ENCODE measurements at places on chromosomes 16 and 17.

DNA sequence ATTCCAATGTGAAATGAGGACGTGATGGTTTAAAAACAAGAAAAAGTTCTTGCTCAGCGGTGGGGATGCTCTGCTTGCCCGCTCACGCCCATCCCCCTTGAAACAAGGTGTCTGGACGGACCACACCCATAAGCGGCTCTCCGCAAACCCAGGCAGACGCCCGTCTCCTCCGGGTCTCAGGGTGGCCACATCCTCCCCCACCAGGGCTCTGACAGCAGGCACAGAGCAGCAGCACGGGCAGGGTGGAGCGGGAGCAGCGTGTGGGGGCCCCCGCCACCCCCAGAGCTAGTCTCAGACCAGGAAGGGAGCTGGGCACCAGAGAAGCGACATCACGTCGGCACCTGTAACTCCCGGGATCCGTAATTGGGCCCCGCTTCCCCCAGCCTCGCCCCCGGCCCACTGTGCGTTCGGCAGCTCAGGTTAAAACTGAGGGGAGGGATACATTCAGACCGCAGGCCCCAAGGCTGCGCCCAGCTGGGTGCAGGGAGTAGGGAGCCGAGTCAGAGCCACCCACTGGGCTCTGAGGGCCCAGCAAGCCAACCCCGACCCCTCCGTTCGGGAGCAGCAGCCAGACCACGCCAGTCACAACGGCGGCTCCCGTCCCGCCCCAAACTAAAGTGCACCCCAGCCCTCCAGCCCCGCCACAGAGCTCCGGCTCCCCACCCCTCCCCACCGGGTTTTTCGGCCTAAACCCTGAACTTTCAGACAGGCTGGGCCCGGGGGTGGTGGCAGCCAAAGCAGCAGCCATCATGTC lies 22.0 kb downstream of the CLUH start:
- peak; percentile 58 for DNase-seq

GRCh38 chr16:53827741-53828140 lies 123.8 kb downstream of the FTO start:
- no peak for DNase-seq

DNA sequence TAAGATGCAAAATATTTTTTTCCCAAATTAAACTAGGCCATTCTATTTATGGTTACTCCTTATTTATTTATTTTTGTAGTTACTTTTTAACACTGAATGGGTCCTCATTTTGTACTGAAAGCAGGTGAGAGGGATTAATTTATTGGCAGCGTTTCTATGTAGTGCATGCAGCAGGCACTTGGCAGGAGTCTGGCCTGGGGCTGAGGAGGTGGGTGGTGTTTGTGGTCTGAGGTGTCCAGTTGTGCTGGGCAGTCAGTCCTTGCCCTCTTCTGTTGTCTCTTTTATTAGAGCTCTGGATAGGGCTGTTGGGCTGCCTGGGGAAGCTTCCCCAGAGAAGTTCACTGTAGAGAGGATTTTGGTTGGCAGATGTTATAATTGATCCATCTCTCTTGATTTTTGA lies 12.7 kb downstream of the SEC14L1 start:
- no peak for DNase-seq

DNA sequence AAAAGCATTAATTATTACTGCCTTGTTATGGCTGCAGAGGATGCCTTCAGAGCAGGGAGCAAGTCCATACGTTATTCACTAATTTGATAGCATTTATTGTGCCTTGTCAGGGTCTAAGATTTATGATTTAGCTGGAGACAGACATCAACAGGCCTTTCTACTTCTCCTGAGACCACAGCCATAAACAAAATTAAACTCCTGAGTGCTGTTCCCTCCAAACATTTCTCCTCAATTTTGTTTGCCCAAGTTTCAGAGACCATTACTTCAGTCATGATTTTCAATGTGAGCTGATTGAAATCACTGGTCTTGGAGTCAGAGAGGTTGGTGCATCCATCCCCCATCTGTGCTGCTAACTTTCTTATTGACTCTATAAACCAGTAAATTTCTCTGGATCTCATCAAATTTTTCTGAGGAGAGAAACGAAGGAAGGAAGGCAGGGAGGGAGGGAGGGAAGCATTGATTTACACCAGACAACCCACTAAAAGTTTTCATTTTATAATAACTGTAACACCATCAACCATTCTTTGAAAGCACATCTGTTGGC lies 423.6 kb upstream of the CDH11 start:
- no peak for DNase-seq

DNA sequence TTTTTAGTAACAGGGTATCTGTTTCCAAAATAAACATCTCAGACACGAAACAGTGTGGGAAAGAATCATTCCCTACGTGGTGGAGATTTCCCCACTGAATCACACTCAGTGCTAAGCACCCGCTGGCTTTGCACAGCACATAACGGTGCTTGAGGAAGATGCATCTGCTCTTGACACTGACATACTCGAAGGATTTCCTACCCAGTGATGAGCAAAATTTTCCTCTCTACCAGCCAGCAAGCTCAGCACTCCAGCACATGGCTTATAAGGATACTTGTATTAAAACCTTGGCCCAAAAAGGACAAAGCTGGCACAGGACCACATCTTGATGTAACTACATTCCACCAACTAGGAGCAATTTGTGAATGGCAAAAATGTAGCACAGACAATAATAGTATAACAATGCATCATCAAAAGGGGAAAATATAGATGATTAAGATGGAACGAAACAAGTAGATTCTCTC lies 59.0 kb downstream of the ANKFY1 start:
- no peak for DNase-seq

DNA sequence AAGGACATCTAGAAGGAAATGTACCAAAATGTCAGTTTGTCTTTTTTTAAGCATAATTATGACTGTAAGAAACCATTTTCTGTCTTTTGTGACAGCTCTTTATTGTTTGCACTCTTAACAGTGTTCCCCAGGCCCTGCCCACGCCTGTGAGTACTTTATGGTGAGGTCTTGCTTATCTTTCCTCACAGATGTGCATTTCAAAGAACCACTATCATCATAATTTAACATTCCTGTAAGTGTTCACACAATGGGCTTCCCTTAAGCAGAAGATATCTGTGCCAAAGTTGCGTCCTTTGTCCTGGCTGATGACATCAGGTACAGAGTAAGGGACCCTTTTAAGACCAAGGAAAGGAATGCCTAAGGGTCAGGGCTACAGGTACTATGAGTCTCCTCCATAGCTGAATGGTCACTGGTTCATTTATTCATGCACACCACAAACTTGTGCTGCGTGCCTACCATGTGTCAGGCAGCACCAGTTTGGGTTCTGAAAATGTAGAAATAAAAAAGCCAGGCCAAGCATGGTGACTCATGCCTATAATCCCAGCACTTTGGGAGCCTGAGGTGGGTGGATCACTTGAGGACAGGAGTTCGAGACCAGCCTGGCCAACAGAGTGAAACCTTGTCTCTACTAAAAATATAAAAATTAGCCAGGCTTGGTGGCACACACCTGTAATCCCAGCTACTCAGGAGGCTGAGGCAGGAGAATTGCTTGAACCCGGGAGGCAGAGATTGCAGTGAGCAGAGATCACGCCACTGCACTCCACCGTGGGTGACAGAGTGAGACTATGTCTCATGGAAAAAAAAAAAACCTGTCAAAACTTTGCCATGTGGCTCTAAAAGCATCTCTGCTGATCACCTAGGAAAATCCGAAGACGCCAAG lies 55.4 kb upstream of the NLK start:
- DNase-seq: no peak

DNA sequence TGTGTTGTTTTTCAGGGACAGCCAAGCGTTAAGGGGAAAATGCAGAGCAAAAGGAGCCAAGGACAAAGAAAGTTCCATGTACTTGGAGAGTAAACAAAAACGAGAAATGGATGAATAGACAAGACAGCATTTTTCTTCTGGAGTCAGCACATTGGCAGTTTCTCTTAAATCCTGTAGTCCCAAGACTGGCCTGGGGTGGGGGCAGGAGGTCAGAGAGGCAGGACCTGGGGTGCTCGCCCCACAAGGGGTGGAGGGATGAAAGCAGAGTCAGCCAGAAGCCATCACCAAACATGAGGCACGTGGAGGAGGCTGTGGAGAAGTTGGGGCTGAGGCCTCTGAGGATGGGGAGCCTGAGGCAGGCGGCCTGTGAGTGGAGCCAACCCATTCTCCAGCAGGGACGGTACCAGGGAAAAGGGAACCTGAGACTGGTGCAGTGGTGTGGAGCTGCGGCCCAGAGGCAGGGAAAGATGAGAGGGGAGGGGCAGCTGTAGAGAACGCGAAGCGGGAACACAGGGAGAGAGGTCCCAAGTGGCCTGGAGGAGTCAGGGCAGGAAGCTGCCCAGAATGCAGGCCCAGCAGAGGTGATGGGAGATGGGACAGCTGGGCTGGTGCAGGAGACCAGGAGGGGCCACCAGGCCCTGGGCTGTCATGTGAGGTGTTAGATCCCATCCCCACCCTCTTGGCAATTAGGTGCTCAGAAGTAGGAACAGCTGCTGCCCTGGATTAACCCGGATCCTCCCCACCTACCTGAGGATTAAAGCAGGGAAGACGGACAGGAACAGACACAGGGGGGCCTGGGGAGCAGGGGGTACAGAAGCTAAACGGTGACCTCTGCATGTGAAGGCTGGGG lies 3.3 kb downstream of the TLCD3B start:
- no peak for DNase-seq

DNA sequence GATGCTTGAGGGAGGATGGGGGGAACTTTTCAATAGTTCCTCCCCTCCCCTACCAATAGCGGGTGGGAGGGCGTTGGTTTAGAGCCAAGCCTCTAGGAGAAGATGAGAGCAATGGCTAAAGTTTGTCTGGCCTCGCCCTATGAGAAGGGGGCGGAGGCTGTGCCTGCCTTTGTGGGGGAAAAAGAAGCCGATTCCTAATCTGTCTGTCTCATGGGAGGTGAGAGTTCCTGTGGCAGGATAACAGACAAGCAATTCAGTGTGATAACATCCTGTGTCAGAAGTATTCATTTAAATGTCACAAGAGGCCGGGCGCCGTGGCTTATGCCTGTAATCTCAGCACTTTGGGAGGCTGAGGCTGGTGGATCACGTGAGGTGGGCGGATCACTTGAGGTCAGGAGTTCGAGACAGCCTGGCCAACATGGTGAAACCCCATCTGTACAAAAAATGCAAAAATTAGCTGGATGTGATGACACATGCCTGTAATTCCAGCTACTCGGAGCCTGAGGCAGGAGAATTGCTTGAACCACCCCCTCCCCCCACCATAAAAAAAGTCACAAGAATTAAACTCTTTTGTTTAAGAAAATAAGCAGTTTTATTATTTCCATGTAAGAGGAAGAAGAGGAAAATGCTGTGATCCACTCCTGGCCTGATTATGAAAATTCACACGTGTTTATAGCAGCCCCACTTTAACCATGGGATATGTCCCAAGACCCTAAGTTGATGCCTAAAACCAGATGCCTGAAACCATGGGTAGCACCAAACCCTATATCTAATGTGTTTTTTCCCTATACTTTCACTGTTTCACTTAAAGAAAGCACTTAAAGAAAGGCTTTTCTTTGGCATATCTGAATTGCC lies 1.7 kb downstream of the SLFN5 start:
- peak; percentile 83 for DNase-seq

DNA sequence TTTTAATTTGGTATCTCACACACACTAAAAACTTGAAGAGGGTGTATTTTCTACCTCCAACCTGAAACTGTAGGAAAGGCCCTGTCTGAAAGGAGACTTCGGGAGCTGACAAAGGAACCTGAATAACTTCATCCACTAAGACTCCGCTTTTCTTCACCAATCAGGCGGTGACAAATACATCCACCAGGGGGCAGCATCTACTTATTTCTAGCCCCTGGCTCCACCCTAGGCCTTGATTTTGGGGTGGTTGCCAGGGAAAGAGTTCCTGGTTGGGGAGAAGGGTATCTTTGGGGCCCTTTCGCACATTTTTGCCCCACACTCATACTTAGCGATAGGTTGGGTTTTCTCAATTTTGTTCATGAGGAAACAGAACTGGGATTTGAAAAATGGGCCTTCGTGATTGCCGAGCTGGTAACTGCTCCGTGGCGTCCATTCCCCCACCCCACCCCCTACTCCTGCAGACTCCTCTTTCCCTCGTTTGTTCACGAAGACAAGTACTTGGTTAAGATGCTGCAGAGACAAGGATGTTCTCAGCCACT lies 4.8 kb upstream of the ARL4D start:
- DNase-seq: peak; percentile 98

GRCh38 chr17:56798916-56799315 lies 34.8 kb downstream of the C17orf67 start:
- DNase-seq: peak; percentile 89

GRCh38 chr17:65785109-65785508 lies 223.7 kb upstream of the AXIN2 start:
- DNase-seq: no peak

DNA sequence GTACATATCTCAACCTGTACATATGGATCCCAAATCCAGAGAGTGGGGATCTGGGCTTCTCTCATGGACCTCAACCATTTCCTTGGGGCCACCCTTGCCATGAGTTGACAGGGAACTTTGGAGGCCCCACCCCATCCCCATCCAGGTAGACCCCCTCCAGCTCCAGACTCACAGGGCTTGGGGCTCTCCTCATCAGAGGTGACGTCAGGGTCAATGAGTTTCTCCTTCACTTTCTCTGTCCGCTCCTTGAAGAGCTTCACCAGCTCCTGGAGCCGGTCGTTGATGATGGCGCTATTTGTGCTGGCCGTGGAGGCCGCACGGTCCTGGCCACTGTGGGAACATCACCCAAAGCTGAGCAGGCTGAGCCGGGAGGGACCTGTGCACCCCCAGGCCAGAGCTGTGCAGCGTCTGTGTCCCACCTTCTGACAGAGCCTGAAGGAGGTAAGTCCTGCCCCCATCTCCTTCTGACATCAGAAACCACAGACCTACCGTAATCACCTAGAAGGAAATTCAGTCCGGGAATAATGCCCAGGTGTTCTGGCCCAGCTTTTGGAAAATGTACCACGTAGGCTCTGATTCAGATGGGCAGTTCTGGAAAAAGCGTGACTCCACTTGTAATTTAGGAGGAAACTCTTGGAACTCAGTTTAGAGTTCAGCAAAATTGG lies 50.6 kb downstream of the CNGB1 start:
- DNase-seq: no peak

DNA sequence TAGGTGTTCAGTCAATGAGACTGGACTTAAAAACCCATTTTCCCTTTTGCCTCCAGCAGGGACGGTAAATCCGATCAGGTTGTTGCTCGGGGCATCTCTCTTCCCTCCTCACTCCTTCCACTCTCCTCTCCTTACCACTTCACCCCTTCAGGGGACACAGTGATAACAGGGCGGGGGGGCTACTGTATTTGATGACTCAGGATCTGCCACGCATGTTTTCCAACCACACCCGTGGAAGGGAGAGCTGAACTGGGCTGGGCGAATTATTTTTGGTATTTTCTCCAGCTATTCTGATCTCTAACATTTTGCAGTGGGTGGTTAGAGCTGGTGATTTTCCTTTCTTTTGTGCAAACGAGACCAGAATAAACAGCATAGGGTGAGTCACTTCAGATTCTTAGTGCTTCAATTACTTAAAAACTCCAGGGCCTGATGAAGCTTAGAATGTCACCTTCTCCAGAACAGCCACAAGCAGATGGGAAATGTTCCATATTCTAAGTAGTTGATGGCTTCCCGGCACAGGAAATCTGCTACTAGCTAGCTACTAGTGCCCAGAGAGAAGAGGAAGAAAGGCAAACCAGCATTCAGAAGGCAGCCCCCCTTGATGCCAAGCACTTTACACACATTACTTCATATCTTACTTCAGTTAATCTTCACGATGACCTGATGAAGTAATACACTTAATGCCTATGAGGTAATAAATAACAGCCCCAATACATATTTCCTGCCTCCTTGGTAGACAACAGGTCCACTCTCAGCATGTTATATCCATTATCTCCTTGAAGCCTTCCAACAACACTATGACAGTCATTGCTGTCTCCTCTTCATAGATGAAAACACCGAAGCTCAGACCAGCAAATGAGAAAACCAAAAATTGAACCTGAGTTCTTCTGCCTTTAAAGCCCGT lies 74.1 kb downstream of the ASIC2 start:
- DNase-seq: no peak

Measured in endodermal cell (in vitro differentiated cells).